Stimulated activated CD8-positive, alpha-beta memory T cell treated with anti-CD3 and anti-CD28 coated beads, Interleukin-7, amount 100 ng/mL, for 48 hours (primary cell): ENCODE measurements at places on chromosomes 12 and 14.
A peak's percentile ranks its signal among the peaks of the same experiment; 100 is the strongest.

GRCh38 chr12:54146506-54147145 is 42.2 kb downstream of the SMUG1 start:
- no peak for DNase-seq

DNA sequence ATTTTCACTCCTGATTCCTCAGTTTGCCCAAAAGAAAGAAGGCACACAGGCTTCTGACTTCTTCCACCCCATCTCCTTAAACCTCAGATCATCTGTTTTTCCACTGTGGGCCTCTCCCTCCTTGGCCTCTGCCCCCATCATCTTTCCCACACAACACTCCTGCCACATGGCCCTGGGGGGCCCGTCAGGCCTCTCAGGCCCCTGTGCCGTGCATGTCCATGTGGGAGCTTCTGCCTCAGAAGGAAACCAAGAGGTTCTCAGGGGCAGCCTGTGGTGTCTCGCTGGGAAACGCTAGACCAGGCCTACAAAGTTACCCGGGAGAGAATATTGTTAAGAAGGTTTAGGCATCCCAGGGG is 8.0 kb downstream of the KLHL33 start:
- no peak for DNase-seq

GRCh38 chr12:12008931-12009611 is 61.7 kb upstream of the BCL2L14 start:
- DNase-seq: peak; percentile 40

- no peak for DNase-seq
Measured at GRCh38 chr12:105014603-105015002, 28.5 kb downstream of the NOPCHAP1 start.

DNA sequence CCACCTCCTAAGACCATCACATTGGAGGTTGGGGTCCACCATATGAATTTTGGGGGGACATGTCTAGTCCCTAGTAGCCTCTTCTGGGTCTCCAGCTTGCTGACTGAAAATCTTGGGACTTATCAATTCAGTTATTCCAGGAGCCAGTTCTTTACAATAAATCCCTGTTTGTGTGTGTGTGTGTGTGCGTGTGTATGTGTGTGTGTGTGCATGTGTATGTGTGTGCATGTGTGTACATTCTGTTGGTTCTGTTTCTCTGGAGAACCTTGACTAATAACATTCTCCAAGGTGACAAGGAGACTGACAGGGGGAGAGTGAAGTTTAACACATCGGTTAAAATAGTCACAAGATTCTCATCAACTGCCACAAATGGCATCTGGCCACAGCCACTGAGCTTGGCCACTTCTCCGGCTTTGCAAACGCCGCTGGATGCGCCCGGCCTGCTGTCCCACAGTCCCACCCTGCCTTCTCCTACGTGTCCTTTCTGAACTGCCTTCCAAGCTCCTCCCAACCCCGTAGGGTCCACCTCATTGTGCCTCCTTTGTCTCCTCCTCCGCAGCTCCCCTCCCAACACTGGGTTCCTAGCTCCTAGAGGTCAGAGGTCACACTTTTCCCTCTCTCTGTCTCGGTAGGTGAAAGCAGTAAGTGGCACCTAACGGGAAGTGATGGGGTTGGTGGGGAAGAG is 88.1 kb upstream of the DIO3 start:
- no peak for DNase-seq

GRCh38 chr12:115375186-115375991 is 691.4 kb upstream of the TBX3 start:
- no peak for DNase-seq

DNA sequence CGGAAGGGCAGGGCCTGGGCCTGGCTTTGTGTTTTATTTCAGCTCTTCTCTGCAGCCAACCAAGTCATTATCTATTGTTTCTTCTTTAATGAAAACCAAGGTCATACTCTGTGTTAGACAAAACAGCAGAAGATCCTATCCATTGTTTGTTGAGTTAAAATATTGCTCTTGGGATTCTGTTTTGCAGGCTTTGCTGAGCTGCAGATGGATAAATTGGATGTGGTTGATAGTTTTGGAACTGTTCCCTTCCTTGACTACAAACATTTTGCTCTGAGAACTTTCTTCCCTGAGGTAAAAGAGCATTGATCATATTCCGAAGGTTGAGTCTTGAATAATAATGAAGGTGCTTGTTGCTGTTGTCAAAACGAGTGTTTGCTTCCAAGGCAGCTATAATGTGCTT is 106.6 kb downstream of the PLXNC1 start:
- DNase-seq: no peak

GRCh38 chr14:76106188-76106587 is 45.5 kb upstream of the GPATCH2L start:
- DNase-seq: no peak

- DNase-seq: no peak
Measured at GRCh38 chr12:51320695-51321320, 3.2 kb downstream of the BIN2 start.

DNA sequence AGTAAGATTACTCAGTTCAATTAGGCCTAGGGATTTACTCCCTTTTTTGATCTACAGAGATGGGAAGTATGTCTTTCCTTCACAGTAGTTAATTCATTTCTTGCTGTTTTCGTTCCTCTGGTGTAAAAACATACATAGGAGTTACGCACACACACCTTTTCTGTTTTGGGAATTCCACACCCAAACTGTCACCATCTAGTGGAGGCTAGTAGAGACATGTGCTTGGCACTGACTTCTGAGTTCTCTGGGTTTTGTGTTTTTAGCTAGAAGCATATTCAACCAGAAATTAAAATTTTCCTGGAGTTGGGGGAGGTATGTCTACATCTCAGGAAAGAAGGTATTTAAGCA is 1.4 kb downstream of the SUSD6 start:
- no peak for DNase-seq

- no peak for DNase-seq
Measured at GRCh38 chr12:105930557-105931503, 207.9 kb downstream of the NUAK1 start.

DNA sequence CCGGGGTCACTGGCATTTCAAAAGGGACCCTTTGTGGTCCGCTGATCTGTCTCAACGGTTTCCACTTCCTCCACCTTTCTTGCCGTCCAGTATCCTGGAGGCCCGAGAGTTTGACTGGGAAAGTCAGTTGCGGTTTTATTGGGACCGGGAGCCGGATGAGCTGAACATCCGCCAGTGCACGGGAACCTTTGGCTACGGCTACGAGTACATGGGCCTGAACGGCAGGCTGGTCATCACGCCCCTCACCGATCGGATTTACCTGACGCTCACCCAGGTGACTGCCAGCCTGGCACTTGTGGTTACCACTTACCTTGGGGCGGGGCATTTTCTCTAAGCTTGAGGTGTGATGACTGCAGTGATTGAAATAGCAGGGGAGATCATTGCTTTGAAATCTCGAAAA is 83.8 kb downstream of the DNAH10 start:
- no peak for DNase-seq

DNA sequence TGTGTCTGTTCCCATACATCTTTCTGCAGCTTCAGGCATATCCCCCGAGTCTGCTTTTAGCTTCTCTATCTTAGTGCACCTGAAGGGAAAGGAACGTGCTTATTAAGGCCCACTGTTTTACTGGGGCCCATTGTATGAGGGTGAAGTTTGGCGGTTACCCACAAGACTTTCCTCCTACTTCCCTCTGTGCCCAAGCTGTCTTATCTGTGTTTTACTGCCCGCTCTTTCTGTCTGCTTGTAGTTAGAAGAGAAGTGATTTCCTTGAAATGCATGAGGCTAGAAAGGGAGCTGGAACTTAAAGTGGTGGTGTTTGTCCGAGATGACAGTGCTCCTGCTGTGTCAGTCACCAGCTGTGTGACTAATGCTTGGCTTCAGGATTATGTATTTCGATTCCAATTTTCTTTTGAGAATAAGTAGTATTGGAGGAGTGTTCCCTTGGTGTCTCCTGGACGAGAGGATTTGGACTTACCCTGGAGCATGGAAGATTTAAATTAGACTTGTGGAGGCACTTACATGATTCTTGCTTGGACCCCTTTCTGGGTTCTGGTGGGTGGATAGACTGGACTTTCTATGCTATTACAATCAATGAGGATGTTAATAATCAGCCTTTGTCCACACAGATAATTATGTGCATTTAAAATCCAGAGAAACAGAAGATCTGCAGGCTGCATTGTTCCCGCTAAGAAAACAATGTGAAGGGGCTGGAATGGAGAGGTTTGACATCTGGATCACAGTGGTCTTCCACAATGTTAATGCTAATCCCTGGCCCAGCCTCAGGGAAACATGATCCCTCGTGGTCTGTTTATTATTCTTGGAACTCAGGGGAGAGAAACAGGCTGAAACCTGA is 13.9 kb upstream of the KRT86 start:
- no peak for DNase-seq

DNA sequence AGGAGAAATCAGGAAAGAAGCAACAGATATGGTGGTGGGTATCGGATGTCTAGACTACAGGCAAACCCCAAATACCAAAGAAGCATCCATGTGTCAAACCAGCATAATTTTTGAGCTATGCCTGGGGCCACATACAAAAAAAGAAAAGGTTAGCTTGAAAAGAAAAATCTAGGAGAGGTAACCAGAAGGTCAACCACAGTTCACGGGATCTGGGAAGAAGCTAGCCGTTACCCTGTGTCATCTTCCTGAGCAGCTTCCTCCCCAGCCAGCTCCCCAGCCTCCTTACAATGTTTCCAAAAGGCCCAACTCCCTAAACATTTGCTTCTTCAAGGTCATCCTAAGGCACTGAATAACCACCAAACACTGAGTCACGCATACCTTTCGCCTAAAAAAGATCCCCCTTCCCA is 3.1 kb downstream of the SINHCAF start:
- DNase-seq: no peak

DNA sequence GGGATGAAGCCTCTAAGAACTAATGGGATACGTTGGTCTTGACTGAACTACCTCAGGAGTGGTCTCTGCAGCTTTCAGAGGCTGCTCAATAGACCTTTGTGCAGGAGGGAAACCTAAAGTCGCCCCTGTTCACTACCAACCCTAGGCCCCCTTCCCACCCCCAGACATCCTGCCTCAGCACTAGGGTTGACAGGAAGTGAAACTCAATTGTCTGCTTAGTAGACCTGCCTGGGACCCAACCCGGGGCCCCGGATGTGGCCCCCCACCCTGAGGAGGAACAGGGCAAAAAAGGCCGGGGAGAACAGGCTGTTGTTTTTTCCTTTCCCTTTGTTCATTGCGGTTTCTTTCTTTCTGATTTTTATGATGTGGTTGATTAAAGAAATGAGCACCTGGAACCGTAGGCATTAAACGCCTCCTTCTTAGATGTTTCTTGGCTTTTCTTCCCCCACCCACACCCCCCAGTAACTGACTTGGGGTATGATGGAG is 1.6 kb upstream of the DGKA start:
- peak; percentile 82 for DNase-seq

GRCh38 chr14:81682701-81683100 is 149.0 kb upstream of the SEL1L start:
- DNase-seq: no peak

DNA sequence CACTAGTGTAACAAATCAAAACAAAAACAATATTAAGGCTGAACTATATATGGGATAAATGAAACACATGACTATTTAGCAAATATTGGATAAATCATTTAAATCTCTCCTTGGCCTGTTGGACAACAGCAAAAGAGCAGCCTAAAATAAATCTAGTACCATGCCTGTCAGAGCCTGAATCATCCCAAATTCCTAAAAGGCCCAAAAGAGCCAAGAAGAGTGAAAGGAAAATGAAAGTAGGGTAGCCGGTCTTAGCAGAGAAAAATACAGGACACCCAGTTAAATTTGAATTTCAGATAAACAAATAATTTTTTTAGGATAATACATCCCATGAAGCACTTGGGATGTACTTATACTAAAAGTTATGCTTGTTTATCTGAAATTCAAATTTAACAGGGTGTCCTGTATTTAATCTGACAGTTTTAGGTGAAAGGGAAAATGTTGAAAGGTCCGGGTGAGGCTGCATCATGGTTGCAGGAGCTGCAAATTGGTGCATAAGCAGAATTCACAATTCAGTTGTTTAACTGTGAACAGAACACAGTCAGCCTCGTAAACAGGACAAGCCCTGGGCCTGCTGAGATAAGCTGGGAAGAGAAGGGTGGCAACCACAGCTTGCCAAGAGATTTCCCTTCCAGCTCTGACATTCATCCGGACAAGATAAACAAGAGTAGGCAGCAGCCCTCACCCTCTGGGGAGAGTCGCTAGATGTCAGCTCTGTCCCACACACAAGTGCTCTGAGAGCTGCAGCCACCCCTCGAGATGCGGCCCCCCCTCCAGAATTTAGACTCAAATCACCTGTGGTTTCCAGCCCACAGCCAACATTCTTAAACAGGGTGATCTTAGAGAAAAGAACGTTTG is 30.3 kb downstream of the DMAC2L start:
- DNase-seq: peak; percentile 32

- DNase-seq: no peak
Measured at GRCh38 chr12:44225149-44225510, 389.2 kb downstream of the TMEM117 start.

GRCh38 chr14:90291699-90292098 is 35.3 kb downstream of the PSMC1 start:
- DNase-seq: no peak

DNA sequence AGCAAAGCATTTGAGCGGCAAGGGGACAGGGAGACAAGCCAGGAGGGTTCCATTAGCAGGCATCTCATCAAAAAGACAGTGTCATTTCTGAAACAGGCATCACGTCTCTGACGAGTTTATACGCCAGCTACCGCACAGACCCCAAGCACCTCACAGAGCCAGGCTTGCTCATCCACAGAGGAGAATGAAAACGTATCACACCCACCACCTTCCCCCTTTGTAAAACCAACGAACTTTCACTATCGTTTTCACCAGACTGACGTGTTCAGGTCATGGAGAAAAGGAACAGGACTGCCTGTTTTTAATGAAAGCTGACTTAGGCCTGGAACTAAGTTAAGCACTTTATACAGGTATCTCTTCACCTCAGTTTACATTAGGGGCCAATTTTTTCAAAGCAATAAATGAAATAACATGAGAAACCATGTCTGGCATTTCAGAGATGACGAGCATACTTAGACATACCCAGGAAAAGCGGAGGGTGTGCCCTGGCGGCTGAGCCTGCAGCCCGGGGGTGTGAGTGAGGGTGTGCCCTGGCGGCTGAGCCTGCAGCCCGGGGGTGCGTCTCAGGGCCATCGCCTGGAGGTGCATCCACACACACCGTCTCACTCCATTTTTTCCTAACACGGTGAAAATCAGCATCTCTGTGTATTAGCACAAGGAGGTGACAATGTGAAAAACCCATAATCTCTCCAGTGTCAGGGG is 41.9 kb downstream of the STX2 start:
- peak; percentile 23 for DNase-seq

GRCh38 chr12:84950971-84951546 is 38.5 kb upstream of the SLC6A15 start:
- no peak for DNase-seq

- no peak for DNase-seq
Measured at GRCh38 chr14:73861073-73861472, 9.4 kb downstream of the PTGR2 start.

- no peak for DNase-seq
Measured at GRCh38 chr12:102010265-102010994, 51.4 kb downstream of the WASHC3 start.

- peak; percentile 34 for DNase-seq
Measured at GRCh38 chr14:65824285-65824977, 411.9 kb downstream of the FUT8 start.
